Liver (tissue), 10 donors: ENCODE measurements at places on chromosomes 7 and 10. TPM values are rescaled to one million over a fixed set of nuclear protein-coding genes. Genes with fewer than 3 reads are reported as not detected.

The NEURL1 gene
- 0.17 TPM for total RNA-seq

The ERV3-1 gene
- 3.8 TPM for total RNA-seq

The HOXA11 gene
- not detected for total RNA-seq

The ELN gene
- total RNA-seq: 8.7 TPM

The MINDY4 gene
- total RNA-seq: 6.1 TPM

The TMEM140 gene
- 22.3 TPM for total RNA-seq

The GTF2IRD2 gene
- 2.3 TPM for total RNA-seq

The CALHM3 gene
- total RNA-seq: 0.14 TPM

The ADRA2A gene
- 0.50 TPM for total RNA-seq

The OGDHL gene
- total RNA-seq: 67.9 TPM

The SEMA3E gene
- 0.59 TPM for total RNA-seq

The NPFFR1 gene
- under 0.01 TPM for total RNA-seq

The ADGRA1 gene
- 0.70 TPM for total RNA-seq

The PHYH gene
- total RNA-seq: 45.4 TPM

The IL6 gene
- total RNA-seq: not detected

The ANKRD61 gene
- total RNA-seq: not detected

The PDE1C gene
- 0.92 TPM for total RNA-seq

The KLF14 gene
- total RNA-seq: 0.05 TPM

The GPR26 gene
- not detected for total RNA-seq

The MBL2 gene
- total RNA-seq: 36.2 TPM

The NPY gene
- not detected for total RNA-seq

The CRTAC1 gene
- total RNA-seq: 0.14 TPM

The TCERG1L gene
- total RNA-seq: not detected

The FAM237B gene
- total RNA-seq: not detected

The SPDYE11 gene
- total RNA-seq: not detected

The RPEL1 gene
- not detected for total RNA-seq

The GIMAP2 gene
- 6.9 TPM for total RNA-seq

The PON1 gene
- total RNA-seq: 190 TPM

The SFMBT2 gene
- total RNA-seq: 2.3 TPM
